ENCODE measurements at places on chromosomes 1 and 21.

GRCh38 chr1:230165536-230165935, 98.5 kb downstream of the GALNT2 start:
- H3K4me3 ChIP-seq, result no peak overlapping the region
- no peaks in the 10 kb centered on the region for H3K36me3 ChIP-seq
- H3K27ac ChIP-seq, result no peak overlapping the region
- no peak for DNase-seq
- no peaks in the 10 kb centered on the region for H3K27me3 ChIP-seq
- peaks cover 22% of the 10 kb centered on the region for H3K4me1 ChIP-seq

DNA sequence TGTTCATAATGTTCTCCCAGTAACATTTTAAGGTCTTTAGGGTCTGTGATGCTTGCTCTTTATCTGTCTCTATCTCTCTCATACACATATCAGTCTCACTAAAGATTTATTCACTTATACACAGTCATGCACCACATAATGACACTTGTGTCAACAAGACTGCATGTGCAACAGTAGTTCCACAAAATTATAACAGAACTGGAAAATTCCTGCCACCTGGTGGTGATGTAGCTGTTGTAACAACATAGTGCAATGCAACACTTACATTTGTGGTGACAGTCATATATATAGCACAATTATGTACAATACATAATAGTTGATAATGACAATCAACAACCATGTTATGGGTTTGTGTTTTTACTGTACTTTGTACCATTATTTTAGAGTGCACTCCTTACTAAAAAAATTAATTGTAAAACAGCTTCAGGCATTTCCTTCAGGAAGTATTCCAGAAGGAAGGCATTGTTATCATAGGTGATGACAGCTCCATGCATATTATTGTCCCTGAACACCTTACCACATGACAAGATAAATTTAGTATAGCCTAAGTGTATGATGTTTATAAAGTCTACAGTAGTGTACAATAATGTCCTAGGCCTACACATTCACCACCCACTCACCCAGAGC, 8.1 kb downstream of the TDRD5 start:
- no peaks in the 10 kb centered on the region for H3K36me3 ChIP-seq
- no peak for DNase-seq
- no peak overlapping the region for H3K4me3 ChIP-seq

DNA sequence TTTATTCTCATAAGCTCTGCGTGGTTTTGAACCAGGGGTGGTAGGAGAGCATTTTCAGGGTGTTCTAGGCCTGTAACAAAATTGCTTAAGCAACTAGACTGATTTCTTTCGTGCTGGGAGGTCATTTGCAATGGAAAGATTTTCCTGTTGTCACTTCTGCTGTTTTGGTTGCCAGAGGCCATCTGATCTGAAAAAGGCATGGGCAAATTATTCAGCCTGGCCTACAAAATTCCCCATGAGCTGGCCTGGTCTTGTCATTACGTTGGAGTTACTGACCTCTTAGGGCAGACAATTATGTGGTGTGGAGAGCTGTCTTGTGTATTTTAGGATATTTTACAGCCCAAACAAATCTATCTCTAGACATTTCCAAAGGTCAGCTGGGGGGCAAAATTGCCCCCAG, 444.4 kb upstream of the DAB1 start:
- DNase-seq, result no peak
- H3K27me3 ChIP-seq, result no peaks in the 10 kb centered on the region
- H3K4me1 ChIP-seq, result no peaks in the 10 kb centered on the region
- no peak overlapping the region for H3K4me3 ChIP-seq

GRCh38 chr1:187588917-187589316, 760.2 kb downstream of the PLA2G4A start:
- H3K4me1 ChIP-seq, result no peaks in the 10 kb centered on the region
- no peak overlapping the region for H3K4me3 ChIP-seq
